A172 (cell line): ENCODE measurements at places on chromosomes 2 and 18.
A peak's percentile ranks its signal among the peaks of the same experiment; 100 is the strongest.

DNA sequence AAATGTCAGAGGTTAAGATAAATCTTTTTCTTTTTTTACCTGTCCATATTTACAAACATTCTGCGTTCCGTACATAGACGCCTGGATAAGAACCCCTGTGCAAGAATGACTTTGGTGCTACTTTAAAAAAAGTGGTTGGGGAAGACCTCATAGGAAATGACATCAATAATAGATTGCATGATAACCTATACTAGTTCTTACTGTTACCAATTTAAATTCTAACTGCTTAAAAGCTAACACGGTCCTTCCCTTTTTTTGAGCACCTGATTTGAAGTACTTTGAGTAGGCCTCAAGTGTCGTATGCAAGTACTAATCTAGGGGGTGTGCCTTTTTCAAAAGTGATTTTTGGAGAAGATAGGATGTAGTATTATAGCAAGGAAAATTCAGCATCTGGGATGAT is 2.1 kb downstream of the SLC39A10 start:
- no peak for DNase-seq

- no peak for DNase-seq
These were observed 2.0 kb downstream of the WDR35 start for GRCh38 chr2:19987936-19988335.

GRCh38 chr2:200428961-200429665 is 80.8 kb downstream of the KCTD18 start:
- no peak for DNase-seq

GRCh38 chr2:209579230-209579749 is 155.4 kb downstream of the MAP2 start:
- DNase-seq: peak; percentile 4

GRCh38 chr2:18597618-18598017 is 8.2 kb upstream of the NT5C1B start:
- DNase-seq: no peak

- DNase-seq: peak; percentile 99
These were observed 995 bp upstream of the RTN4 start for GRCh38 chr2:55051026-55051866.

DNA sequence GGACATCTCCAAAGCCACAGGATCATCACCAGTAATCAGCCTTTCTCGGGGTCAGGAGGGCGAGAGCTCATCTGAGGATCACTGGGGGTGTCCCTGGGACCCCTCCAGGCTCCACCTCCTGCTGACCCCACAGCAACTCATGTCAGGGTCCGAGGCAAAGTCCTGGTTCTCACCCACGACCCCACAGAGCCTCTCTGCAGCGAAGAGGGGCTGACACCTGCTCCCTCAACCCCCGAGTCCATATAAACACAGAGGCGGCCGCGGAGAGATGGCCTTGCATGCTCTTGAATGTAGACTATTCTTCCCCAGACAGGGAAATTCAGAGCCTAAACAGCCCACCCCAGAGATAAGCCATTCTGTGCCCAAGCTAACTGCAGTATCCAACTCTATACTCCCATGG is 29.9 kb downstream of the HS6ST1 start:
- DNase-seq: no peak

DNA sequence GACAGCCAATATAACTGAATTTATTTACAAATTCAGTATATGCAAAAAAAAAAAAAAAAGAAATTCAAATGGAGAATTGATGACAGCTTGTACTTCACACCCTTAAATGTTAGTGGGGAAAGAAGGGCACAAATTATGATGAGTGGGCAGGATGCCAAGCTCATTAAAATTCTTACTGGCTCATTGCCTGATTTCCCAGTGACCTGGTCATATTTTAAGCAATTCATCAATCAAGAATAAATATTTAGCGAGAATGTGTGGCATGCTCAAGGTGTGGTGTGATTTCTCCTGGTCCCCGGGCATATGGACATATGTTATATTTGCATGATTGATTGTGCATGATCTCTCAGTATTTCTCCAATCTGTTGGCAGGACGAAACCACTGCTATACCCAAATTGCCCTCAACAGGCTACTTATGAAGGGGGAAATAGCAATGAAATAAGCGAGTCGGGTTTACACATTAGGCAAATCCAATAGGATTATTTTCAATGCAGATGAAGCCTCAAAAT is 883.0 kb downstream of the LRRTM4 start:
- DNase-seq: no peak

DNA sequence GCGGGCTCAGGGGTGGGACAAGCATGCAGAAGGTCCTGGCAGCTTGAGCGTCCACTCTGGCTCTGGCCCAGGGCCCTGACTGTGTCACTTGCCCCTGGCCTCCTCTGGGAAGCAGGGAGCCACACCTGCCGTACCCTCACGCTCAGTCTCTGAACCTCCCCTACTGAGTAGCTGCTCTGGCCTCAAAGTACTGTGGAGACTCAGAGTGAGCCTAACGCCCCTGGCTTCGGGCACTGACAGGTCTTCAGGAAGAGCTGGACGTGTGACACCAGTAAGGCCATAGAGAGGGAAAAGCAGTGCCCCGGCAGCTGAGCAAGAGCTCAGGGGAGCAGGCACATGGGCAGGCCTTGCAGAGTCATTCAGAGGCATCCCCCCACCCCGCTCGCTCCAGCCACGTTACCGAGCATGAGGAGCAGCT is 73.3 kb downstream of the SFXN5 start:
- no peak for DNase-seq

GRCh38 chr2:189285962-189286645 is 106.5 kb upstream of the COL5A2 start:
- DNase-seq: peak; percentile 91

- DNase-seq: no peak
These were observed 10.6 kb upstream of the ANXA4 start for GRCh38 chr2:69731147-69731970.

DNA sequence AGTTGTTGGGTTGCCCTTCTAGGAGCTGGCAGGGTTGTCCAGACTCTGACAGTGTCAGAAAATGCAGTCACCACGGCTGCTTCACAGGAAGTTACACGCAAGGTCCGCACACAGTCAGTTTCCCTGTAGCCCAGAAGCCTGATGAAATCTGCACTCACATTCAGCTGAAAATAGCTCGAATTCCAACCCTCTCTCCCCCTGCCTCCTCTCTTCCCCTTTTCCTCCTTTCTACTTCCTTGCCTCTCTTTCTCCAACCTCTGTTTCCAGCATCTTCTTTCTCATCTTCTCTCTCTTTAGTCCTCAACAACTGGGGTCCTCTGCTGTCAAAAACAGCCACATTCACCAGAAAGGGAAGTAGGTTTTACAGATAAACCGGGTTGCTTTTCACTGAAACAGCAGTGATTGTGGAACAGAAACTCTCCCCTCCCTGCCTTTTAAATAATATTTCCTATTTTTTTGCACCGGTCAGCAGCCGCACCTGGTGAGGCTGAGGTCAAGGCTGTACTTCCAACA is 69.3 kb downstream of the BCL11A start:
- DNase-seq: peak; percentile 18

- DNase-seq: peak; percentile 13
These were observed 28.4 kb downstream of the MEIS1 start for GRCh38 chr2:66463206-66463755.

DNA sequence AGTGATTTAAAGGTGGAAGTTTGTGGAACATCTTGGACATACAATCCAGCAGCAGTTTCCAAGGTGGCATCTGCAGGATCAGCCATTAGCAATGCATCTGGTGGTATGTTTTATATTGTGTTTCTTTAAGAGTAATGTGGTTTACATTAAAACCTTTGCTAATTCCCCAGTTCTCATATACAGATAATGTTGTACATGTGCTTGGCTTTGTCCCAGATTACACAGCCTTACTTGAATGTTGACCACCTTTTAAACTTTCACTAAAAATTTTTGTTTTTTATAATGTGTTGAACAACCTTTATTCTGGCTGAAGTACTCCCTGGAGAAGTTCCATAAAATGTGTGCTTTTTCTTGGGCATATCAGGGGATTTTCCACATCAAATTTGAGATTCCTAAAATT is 57.5 kb downstream of the MIB1 start:
- no peak for DNase-seq

DNA sequence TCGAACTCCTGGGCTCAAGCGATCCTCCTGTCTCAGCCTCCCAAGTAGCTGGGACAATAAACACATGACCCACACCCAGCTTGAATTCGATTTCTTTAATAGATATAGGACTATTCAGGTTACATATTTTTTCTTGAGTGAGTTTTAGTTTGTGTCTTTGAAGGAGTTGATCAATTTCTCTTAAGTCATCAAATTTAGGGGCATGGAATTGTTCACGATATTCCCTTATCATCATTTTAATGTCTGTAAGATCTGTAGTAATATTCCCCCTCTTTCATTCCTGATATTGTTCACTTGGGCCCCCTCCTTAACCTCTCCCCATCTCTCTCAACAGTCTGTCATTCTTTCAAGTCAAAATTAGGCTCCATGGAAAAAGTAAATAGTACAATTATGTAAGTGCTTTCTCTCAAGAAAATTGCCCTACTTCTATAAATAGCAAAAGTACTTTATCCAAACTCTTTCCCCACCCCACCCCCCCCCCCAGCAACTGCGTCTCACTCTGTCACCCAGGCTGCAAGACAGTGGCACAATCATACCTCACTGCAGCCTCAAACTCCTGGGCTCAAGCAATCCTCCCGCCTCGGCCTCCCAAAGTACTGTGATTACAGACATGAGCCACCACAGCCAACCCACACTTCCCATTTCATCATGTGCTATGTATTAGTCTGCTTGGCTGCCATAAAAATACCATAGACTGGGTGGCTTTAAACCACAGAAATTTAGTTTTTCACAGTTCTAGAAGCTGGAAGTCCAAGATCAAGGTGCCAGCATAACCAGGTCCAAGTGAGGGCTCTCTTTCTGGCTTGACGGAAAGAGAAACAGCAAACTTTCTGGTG is 20.1 kb downstream of the WDR33 start:
- no peak for DNase-seq

GRCh38 chr2:47079515-47080412 is 75.3 kb downstream of the STPG4 start:
- no peak for DNase-seq

- no peak for DNase-seq
These were observed 101.8 kb downstream of the XRCC5 start for GRCh38 chr2:216210701-216211540.

GRCh38 chr2:76050196-76050595 is 339.5 kb upstream of the GCFC2 start:
- no peak for DNase-seq

GRCh38 chr18:10235661-10235952 is 218.8 kb upstream of the APCDD1 start:
- no peak for DNase-seq

DNA sequence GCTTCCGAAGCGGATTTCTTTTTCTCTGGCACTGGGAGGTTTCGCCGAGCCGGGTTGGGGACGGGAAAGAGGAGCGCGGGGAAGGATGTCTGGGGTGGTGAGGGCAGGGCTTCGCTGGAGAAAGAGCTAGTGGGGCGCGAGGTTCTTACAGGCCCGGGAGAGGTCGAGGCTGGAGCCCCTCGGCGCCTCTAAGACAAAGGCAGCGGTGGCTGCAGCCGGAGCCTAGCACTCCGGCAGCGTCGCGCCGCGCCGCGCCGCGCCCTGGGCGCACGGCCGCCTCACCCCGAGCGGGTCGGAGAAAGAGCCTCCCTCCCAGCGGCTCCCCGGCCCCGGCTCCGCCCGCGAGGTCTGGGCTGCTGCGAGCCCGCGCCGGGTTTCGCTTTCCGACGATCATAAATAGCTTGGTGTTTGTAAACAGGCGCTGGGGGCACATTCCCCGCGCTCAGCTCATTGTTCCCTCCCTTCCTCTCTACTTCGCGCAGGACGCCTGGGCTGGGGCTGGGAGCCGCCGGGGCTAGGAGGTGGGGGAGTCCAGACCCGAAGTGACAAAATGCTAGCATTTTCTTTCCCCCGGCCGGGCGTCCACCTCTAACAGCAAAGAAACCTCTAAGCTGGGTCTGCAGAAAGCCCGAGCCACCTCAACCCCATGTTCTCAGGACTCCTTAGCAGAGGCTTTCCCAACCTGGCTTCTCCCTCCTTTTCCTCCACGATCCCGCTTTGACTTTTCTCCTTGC is 813 bp upstream of the MEIS1 start:
- peak; percentile 50 for DNase-seq

GRCh38 chr2:130798472-130799218 is 38.1 kb upstream of the ARHGEF4 start:
- DNase-seq: no peak

- no peak for DNase-seq
These were observed 46.7 kb downstream of the METTL8 start for GRCh38 chr2:171387052-171387451.

DNA sequence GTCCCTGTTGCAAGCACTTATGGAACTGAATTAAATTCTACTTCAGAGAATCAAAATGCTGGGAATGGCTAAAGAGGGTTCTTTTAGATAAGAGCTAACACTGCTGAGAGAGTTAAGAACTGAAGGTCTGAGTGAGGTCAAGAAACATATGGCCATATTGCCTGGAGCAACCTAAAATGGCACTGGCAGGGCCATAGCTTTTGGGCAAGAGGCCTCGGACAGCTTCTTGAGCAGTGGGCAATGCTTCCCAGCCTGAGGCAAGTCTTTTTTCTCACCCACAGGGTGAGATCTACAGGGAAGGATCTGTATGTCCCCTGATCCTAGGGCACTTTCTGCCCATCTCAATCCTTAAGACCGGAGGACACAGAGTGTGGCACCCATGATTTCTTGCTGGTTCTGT is 244.6 kb upstream of the NT5C1B start:
- no peak for DNase-seq

- DNase-seq: no peak
These were observed 175.7 kb downstream of the ICOS start for GRCh38 chr2:204112084-204112770.

GRCh38 chr18:21134895-21135294 is 23.3 kb upstream of the ROCK1 start:
- DNase-seq: no peak

GRCh38 chr2:20536619-20537422 is 89.9 kb downstream of the RHOB start:
- no peak for DNase-seq

DNA sequence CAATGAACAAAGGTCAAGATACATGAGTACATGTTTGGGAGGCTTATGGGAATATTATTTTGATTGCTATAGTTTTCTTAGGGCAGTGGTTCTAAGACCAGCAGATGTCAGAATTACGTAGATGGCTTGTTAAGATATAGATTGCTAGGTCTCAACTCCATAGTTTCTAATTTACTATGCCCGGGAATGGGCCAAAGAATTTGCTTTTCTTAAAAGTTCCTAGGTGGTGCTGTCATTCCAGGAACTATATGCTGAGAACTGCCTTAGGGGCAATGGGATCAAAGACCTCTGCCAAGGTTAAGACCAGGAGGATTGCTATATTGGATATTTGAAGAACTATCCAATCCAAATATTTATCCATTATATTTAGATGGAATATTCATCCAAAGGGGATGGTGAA is 141.8 kb downstream of the FSIP2 start:
- no peak for DNase-seq

DNA sequence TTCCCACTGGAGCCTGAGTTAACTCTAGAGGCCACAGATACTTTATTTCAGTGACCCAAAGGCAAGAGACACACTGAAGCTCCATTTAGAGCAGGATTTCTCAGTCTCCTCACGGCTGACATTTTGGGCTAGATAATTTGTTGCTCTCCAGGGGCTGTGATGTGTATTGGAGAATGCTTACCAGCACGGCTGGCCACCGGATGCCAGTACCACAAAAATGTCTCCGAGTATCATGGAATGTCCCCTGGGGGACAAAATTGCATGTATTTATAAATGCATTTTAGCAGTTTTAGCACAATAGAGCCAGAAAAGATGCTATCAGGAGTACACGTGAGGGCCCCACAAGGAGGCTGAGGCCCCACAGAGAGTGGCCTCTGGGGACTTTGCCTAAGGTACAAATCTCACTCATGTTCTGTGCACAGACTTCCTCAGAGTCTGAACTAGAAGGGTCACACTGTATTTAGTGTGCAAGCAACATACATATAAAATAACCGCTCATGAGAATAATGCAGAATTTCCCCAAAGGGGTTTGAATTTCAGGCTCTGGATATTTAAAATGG is 20.5 kb upstream of the DCC start:
- DNase-seq: no peak
